HuH-7 (cell line): ENCODE measurements at places on chromosomes 1 and 21.

DNA sequence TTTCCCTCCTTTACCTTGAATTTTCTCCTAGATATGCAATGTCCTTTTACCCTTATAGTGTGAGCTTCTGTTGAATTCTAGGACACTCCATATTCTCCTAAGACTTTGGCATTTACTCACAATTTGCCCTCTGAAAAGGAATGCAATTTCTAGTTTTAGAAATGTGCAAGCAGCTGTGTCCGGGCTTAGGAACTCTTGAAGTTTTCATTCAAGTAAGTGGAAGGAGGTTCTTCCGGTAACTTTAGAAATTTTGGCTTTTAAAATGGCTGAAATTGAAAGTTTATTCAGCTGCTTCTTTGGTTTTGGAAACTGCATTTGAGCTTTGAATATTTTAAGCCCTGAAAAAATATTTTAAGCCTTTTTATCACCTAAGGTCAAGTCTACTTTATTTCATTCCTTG is 56.3 kb downstream of the DPH5 start:
- DNase-seq: no peak

DNA sequence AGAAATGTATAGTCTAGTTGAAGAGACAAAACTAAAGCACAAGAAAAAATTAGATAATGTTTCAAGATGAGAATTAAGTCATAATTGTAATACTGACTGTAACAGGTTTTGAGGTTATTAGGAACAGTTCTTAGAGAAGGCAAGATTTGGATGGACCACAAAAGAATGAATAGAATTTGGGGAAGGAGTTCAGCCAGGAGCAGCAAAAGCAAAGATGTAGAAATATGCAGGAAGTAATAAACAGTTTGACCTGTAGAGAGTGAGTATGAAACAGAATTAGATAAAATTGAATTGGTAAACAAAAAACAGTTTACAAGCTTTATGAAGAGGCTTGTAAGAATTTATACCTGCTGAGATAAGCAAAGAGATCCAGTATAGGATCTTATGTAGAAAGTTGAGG is 16.3 kb downstream of the VPS45 start:
- DNase-seq: no peak

GRCh38 chr1:214310777-214311690 is 30.1 kb downstream of the SMYD2 start:
- no peak for DNase-seq

- no peak for DNase-seq
Measured at GRCh38 chr1:72763481-72763880, 481.1 kb upstream of the NEGR1 start.

- no peak for DNase-seq
Measured at GRCh38 chr1:14761291-14762153, 163.0 kb downstream of the KAZN start.

GRCh38 chr1:209774592-209774991 is 9.8 kb downstream of the C1orf74 start:
- no peak for DNase-seq

GRCh38 chr1:109309347-109309746 is 2.5 kb upstream of the MYBPHL start:
- DNase-seq: no peak

GRCh38 chr1:101996825-101997465 is at the start of gene OLFM3:
Gene OLFM3 (minus strand): TSS chr1:101996926.
- DNase-seq: peak; percentile 11

DNA sequence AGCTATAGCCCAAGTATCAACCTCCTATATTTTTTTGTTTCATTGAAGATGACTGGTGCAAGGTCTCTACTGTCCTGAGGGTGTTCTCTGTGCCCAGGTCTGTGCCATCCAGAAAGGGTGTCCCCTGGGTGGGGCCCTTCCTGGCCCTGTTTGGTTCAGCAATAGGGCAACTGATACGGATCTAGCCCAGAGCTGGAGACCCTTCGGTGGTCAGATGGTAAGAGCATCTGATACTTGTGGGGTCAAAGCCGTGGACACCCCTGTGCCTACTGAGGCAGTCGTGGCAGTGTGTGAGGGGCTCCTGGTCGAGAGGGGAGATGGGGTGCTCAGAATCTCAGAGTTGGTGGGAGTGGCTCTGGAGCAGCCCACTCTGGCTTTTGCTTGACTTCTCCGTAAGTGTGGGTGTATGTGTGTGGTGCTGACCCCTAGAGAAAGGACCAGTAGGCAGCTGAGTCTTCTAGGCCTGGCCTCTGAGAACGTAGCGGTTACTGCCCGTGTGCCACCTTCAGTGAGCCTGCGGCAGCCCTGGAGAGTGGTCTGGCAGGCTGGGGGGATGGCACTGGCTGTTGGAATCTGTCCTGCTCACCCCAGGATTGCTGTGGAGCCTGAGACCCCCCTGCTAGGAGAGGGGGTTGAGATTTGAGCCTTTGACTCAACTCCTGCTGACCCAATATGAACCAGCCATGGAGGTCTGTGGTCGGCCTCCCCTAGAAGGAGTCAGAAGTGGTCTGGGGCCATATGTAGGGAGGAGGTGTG is 2.7 kb downstream of the AMPD2 start:
- DNase-seq: no peak

- no peak for DNase-seq
Measured at GRCh38 chr1:93255222-93256079, 74.9 kb downstream of the CCDC18 start.

DNA sequence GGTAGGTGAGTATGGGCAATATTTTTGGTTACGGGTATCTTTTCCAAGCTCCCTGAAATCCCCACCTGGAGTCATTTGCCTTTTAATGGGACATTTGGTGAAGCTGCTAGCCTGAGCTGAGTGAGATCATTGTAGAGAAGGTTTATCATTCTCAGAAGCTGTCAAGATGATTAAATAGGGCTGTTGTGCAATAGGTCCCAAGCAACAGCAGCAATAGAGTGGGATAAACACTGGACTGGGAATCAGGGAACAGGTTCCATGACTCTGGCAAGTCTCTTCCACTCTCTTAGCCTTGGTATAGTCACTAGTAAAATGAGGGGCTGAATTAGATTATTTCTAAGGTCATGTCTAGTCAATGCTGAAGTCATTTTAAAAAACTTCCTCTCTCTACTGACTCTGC is 30.3 kb upstream of the FAM78B start:
- DNase-seq: no peak

DNA sequence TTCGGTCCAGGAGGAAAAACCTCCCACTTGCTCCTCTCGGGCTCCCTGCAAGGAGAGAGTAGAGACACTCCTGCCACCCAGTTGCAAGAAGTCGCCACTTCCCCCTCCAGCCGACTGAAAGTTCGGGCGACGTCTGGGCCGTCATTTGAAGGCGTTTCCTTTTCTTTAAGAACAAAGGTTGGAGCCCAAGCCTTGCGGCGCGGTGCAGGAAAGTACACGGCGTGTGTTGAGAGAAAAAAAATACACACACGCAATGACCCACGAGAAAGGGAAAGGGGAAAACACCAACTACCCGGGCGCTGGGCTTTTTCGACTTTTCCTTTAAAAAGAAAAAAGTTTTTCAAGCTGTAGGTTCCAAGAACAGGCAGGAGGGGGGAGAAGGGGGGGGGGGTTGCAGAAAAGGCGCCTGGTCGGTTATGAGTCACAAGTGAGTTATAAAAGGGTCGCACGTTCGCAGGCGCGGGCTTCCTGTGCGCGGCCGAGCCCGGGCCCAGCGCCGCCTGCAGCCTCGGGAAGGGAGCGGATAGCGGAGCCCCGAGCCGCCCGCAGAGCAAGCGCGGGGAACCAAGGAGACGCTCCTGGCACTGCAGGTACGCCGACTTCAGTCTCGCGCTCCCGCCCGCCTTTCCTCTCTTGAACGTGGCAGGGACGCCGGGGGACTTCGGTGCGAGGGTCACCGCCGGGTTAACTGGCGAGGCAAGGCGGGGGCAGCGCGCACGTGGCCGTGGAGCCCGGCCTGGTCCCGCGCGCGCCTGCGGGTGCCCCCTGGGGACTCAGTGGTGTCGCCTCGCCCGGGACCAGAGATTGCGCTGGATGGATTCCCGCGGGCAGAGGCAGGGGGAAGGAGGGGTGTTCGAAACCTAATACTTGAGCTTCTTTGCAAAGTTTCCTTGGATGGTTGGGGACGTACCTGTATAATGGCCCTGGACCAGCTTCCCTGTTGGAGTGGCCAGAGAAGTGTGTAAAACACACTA is 45.3 kb downstream of the MRPL39 start:
- no peak for DNase-seq

GRCh38 chr1:164637461-164638375 is 78.7 kb downstream of the PBX1 start:
- no peak for DNase-seq
